ENCODE measurements at places on chromosomes 12 and 14.

DNA sequence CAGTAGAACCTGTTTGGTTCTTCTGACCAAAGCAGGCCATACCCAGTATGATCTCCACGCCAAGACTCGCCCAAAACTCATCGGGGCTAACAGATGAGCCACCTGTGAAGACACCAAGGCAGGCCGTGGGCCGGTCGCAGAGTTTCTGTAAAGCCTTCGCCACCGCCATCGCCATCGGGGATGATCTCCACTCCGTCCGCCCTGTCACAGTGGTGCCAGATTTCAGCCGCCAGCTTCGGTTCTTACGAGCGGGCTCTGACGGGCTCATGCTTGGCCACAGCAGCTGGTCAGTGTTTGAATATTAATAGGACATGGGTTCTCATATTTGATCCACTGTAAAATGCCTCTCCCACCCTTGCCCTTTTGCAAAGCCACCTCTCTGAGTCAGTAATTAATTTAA is 113.2 kb upstream of the TMEM132D start:
- DNase-seq, result no peak

DNA sequence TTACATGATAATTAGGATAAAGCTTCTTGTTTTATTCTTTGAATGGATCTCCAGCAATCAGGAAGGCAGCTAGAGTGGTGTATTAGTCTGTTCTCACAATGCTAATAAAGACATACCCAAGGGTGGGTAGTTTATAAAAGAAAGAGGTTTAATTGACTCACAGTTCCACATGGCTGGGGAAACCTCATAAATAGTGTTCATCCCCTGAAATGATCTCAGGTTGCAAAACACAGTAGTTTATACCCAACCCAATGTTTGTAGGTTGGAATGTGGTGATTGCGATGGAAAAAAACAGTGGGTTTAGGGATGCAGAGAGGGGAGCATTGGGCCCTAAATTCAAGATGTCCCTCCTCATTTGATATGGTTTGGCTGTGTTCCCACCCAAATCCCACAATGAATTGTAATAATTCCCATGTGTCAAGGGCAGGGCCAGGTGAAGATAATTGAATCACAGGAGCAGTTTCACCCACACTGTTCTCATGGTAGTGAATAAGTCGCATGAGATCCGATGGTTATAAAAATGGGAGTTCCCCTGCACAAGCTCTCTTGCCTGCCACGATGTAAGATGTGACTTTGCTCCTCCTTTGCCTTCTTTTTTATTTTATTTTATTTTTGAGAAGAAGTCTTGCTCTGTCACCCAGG is 11.5 kb downstream of the MUCL1 start:
- DNase-seq, result no peak

DNA sequence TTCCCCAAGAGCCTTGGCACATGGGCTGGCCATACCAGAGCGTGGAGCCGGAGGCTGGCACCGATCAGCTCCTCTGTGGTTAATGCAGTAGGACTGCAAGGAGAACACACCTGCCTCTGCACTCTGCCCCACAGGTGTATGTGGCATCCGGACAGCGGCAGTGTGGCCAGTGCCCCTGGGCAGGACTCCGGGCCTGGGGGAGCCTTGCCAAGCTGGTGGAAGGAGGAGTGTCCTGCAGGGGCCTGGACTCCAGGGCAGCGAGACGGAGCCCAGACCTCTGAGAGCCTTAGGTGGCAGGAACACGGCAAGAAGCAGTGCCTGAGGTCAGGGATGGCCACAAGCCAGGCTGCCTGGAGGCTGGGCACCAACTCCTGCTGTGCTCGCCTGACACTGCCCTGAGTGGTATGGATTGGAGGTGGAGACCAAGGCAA is 5.3 kb upstream of the BEGAIN start:
- no peak for DNase-seq

- DNase-seq, result peak; percentile 96
Measured at GRCh38 chr12:15550793-15551192, 228.5 kb downstream of the PTPRO start.

- no peak for DNase-seq
Measured at GRCh38 chr12:27922531-27923139, 49.9 kb downstream of the PTHLH start.

DNA sequence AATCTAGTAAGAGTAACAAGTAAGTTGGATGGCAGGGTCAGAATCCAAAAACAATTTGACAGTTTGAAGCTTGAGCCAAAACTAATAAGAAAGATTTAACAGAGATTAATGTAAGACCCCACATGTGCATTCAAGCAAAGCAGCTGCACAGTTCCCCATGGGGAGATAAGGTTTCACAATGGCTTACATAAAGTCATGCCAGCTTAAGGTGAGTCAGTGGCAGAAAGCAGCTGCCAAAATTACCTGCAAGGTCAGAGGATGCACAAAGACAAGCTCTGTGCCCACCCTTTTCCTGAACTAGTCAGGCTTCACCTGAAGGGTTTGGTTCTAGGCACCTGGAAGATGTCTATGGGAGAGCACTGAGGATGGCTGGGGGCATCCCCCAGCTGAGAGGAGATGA is 36.6 kb upstream of the KRT77 start:
- DNase-seq, result peak; percentile 88

Measured in NCI-H524 (cell line).